Endodermal cell (in vitro differentiated cells): ENCODE measurements at places on chromosomes 4 and X. TPM values are rescaled to one million over a fixed set of nuclear protein-coding genes. Genes with fewer than 3 reads are reported as not detected.
A peak's percentile ranks its signal among the peaks of the same experiment; 100 is the strongest.

The CENPE gene
- total RNA-seq: 32.4 and 35.9 TPM in 2 replicates

- no peaks in the 10 kb centered on the region for H3K4me1 ChIP-seq
- peak; percentile 71 for DNase-seq
- H3K36me3 ChIP-seq: no peaks in the 10 kb centered on the region
- no peak within 1 kb of the TSS for H3K27ac ChIP-seq
- H3K4me3 ChIP-seq: peak within 1 kb of the TSS; percentile 40
Measured at GRCh38 chrX:154750301-154751202, at the start of gene GAB3. TSS of gene GAB3 (minus strand) at chrX:154751077. CDS start at chrX:154751025, 52 bp downstream.

GRCh38 chr4:135277068-135277979 is 1075.7 kb upstream of the PABPC4L start:
- peaks cover 10% of the 10 kb centered on the region for H3K4me1 ChIP-seq
- no peak for DNase-seq
- no peaks in the 10 kb centered on the region for H3K36me3 ChIP-seq
- H3K27me3 ChIP-seq: no peaks in the 10 kb centered on the region
- no peak overlapping the region for H3K4me3 ChIP-seq

DNA sequence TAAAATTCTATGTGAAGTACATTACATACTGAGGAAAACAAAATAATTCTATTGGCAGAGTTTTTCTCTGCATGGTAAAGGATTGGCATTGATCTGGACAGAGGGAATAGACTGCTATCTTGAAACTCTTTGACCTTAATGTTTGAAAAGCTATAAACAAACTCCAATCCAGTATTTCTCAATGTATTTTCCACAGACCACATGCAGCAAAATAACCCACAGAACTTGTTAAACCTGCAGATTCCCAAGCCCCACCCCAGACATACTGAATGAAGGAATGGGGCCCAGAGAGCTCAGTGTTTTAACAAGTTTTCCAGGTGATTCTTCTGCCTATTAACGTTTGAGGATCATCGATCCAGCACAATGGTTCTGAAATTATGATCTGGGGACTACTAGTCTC is 15.7 kb downstream of the RNF128 start:
- no peak for DNase-seq
- no peaks in the 10 kb centered on the region for H3K27me3 ChIP-seq
- H3K36me3 ChIP-seq: no peaks in the 10 kb centered on the region

GRCh38 chrX:136138939-136139338 is 8.4 kb upstream of the FHL1 start:
- no peaks in the 10 kb centered on the region for H3K4me1 ChIP-seq
- DNase-seq: no peak
- H3K27me3 ChIP-seq: no peaks in the 10 kb centered on the region
- H3K4me3 ChIP-seq: no peak overlapping the region
- no peaks in the 10 kb centered on the region for H3K36me3 ChIP-seq

DNA sequence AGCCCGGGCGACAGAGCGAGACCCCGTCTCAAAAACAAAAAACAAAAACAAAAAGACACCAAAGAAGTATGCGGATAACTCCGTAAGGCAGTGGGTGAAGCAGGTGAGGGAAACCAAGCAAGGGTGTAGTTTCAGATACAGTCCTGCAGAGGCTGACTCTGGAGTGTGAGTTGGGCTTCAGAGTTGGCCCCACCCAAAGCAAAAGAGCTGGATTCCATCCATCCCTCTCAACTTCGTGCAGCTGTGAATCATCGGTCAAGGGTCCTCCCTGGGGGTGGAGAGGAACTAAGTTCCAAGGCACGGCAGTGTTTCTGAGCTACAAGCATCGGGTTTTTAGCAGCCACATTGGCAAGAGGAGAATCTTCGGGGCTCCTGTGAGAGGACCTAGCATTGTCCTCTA is 43.9 kb upstream of the FAM9A start:
- H3K4me3 ChIP-seq: no peak overlapping the region
- no peak for DNase-seq
- no peaks in the 10 kb centered on the region for H3K36me3 ChIP-seq
- H3K4me1 ChIP-seq: no peaks in the 10 kb centered on the region
- no peak overlapping the region for H3K27ac ChIP-seq

The ZNF732 gene
- total RNA-seq: 7.8 and 8.6 TPM in 2 replicates

DNA sequence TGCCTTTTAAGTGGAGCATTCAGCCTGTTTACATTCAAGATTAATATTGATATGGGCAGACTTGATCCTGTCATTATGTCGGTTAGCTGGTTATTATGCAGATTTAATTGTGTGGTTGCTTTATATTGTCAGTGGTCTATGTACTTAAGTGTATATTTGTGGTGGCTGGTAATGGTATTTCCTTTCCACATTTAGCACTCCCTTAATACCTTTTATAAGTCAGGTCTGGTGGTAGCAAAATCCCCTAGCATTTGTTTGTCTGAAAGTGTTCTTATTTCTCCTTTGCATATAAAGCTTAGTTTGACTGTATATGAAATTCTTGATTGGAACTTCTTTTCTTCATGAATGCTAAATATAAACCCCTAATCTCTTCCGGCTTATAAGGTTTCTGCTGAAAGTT is 403.7 kb upstream of the EPHA5 start:
- no peaks in the 10 kb centered on the region for H3K4me1 ChIP-seq
- no peak overlapping the region for H3K4me3 ChIP-seq
- no peak for DNase-seq
- H3K27ac ChIP-seq: no peak overlapping the region

DNA sequence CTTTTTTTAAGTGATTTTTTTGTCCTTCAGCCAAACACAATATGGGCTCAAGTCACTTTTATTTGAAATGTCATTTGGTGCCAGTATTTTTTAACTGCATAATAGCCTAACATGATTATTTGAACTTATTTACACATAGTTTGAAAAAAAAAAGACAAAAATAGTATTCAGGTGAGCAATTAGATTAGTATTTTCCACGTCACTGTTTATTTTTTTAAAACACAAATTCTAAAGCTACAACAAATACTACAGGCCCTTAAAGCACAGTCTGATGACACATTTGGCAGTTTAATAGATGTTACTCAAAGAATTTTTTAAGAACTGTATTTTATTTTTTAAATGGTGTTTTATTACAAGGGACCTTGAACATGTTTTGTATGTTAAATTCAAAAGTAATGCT is 62.1 kb downstream of the EDNRA start:
- H3K4me3 ChIP-seq: no peak overlapping the region
- H3K27ac ChIP-seq: no peak overlapping the region
- H3K4me1 ChIP-seq: no peaks in the 10 kb centered on the region
- peaks cover 14% of the 10 kb centered on the region for H3K36me3 ChIP-seq
- no peaks in the 10 kb centered on the region for H3K27me3 ChIP-seq

GRCh38 chr4:73194064-73194463 is 64.5 kb downstream of the ANKRD17 start:
- no peak overlapping the region for H3K4me3 ChIP-seq
- no peak for DNase-seq
- H3K27me3 ChIP-seq: no peaks in the 10 kb centered on the region
- H3K4me1 ChIP-seq: no peaks in the 10 kb centered on the region
- no peak overlapping the region for H3K27ac ChIP-seq

DNA sequence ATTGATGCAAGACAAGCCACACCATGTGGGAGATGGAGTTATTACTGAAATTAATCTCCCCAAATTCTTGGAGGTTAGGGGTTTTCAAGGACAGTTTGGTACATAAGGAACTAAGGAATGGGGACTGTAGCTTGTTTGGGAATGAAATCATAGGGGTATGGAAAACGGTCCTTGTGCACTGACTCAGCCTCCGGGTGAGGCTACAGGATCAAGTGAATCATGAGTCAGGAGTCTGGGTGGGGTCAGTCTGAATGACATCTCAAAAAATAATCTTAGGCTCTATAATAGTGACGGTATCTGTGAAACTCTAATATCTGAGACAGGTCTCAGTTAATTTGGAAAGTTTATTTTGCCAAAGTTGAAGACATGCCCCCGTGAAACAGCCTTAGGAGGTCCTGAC is 128.5 kb upstream of the CYSLTR1 start:
- H3K27ac ChIP-seq: no peak overlapping the region
- no peaks in the 10 kb centered on the region for H3K27me3 ChIP-seq
- H3K4me3 ChIP-seq: no peak overlapping the region
- H3K36me3 ChIP-seq: no peaks in the 10 kb centered on the region

- H3K27ac ChIP-seq: no peak overlapping the region
- no peaks in the 10 kb centered on the region for H3K4me1 ChIP-seq
- peak; percentile 55 for DNase-seq
- H3K4me3 ChIP-seq: no peak overlapping the region
Measured at GRCh38 chr4:9893329-9894108, 112.1 kb downstream of the DRD5 start.
